ENCODE measurements at places on chromosomes 6 and 20.
A peak's percentile ranks its signal among the peaks of the same experiment; 100 is the strongest.

GRCh38 chr6:166752097-166752496, 125.0 kb upstream of the RPS6KA2 start:
- no peak for DNase-seq

DNA sequence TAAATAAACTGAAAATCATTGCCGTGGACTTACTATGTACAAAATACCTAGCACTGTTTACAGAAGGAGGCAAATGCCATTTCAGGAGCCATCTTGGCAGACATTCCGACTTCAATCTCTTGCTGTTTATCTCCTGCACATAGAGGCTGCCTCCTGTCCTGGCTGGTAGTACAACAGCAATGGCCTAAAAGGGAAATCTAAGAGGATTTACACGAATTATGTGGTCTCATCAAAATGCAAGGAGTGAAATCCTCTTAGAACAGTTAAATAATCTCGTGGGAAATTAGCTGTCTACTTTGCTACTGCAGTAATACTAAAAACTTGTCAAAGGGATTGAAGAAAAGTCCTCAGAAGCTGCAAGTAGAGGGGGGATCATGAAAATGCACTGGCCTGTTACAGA, 82.2 kb upstream of the SLC2A12 start:
- DNase-seq, result no peak

- no peak for DNase-seq
Measured at GRCh38 chr20:18845017-18845416, 31.4 kb downstream of the SCP2D1 start.

- no peak for DNase-seq
Measured at GRCh38 chr6:27290065-27290849, 21.8 kb downstream of the POM121L2 start.

DNA sequence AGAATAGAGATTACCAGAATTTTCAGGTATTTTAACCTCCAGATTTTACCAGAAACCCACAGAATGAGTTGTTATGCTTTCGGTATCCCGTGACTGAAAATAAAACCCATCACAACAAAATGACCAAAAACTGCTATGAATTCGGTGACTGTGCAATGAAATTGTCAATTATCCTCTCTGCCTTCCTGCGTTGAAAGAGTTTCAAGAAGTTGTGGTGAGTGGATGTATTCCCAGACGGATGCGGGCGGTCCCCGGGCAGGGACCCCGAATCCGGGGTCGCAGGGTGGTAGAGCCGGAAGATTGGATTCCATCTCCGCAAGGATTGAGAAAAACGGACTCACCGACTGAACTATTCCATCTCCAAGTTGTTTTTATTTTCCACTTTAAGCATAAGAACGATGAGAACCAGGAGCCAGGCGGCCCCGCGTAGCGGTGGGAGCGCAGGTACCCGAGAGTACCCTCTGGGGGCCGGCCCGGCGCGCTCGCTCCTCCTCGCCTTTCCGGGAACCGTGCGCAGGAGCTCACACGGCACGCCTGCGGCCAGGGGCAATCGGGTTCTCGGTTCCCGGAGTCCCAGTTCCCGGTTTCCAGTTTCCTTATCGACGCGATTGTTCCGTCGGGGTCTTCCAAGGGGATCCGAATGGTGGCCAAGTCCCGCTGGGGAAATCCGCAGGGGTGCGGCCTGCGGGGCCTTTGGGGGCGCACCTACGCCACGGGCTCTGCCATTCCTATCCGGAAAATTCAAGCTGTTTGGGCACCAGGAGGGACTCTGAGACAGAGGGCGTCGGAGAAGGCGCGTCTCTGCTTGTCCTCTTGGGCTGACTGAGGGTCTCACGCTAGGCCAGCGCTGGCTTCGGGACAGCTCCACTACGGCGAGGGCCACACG, 104.9 kb upstream of the PRDM1 start:
- no peak for DNase-seq

DNA sequence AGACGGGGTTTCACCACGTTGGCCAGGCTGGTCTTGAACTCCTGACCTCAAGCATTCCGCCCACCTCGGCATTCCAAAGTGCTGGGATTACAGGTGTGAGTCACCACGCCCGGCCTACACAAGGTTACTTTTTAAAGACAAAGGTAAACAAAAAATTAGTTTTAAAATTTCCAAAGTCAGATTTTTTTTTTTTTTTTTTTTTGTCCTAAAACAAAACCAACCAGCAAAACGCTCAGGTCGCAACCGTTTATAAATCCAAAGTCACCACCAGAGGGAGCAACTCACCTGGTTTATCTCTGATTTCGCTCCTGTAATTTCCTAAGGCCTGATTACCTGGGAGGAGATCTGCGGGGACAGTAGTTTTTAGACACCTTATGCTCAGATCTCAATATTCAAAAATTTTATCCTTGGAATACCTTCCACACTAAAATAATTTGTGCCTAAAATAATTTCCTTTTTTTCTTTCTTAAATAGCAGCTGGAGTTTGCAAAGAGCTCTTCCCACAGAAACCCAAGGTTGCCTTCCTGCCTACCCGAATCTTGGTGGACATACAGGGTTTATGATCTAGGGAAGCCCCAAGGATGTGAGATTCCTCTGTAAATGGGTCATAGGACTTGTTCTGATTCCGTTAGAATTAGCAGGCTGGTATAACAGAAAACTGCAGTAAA, 19.8 kb upstream of the TREM1 start:
- peak; percentile 42 for DNase-seq

DNA sequence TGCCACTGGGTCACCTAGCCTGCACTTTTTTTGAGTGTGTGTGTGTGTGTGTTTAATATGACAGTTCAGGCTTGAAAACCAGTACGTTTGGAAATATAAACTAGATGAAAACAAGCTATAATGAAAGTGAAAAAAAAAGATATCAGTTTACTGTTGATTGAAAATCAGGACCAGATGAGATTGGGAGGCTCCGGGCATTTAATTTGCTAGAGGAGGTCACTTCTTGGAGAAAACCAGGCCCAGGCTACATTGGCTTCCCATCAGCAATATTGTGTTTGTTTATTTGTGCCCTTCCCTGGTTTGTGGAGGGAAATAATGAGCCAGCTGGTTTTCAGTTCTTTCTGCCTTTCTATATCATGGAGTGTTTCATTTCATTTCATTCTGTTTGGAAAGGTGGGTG, 246.6 kb upstream of the JAG1 start:
- no peak for DNase-seq

DNA sequence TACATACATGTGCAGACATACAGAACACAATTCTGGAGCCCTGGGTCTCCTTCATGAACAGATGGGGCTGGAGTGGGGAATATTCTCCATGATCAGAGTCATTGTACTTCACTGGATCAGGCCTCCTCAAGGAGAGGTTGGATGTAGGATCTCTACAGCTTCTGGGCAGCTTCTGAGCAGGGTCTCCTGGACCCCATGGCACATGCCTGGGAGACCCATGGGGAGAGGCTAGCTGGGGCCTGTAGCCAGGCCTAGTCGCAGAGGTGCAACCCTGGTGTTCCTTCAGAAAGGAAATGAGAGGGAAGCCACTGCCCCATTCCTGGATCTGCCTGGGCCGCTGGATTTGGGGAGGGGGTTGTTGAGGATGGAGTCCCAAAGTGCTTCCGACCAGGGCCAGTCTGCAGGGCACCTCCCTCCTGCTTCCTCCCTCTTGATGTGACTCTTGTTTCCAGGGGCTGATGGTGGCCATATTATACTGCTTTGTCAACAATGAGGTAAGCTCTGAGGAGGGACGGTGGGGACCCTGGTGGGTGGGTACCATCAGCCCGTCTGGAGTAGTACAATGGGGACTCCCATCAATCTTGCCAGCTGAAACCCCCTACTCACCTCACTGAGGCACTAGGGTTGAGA, 31.8 kb downstream of the GLP1R start:
- no peak for DNase-seq

DNA sequence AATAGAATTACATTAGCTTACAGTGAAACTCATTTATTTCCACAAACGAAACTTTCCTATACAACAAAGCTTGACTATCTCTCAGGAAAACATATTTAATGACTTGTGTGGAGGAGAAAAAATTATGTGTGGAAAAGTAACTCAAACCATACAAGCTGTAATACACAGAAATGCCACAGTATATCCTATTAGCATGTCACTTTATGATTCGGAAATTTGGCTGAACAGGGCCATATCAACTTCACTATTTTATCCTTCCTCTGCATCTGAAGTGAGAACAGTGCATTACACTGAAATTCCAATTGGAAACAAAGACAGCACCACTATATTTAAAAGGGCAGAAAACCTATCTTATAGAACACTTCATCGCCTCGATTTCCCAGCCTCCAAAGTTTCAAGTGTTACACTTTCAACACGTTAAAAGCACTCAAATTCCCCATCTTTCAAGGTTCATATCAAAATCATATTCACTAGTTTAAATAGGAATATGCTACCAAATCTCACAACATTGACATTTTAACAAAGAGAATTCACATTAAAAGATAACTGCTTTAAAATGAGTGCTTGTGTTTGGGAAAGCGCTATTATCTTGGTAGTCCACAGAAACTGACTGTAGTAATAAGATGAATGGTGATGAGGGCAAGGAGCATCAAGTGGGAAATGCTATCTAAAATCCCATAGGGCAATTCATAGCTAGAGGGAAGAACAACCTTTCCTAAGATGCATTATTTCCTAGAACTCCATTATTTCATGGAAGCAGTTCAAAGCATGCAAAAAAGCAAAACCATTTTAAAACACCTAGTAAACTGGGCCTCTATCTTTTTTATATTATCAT, 1.8 kb downstream of the REV3L start:
- no peak for DNase-seq

DNA sequence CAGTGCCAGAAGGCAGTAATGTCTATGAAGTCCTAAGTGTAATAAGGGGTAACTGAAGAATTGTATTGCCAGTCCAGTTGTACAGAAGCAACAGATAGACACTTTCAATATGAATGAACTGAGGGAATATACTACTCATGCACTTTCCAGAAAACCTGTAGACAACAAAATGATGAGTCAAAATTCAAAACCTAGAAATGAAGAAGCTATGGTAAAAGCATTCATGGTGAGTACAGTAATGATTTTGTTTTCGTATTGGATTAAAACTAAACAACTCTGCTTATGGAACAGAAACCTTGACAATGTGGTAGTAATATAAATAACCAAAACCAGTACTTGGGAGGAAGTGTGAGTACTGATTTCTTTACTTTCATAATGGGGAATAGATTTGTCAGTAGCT, 35.0 kb downstream of the ARMC2 start:
- DNase-seq, result no peak

- no peak for DNase-seq
Measured at GRCh38 chr6:89387516-89388201, 24.4 kb downstream of the RRAGD start.

GRCh38 chr20:8522168-8522567, 390.1 kb downstream of the PLCB1 start:
- DNase-seq, result no peak

GRCh38 chr20:32535316-32535952, 49.7 kb downstream of the NOL4L start:
- no peak for DNase-seq

DNA sequence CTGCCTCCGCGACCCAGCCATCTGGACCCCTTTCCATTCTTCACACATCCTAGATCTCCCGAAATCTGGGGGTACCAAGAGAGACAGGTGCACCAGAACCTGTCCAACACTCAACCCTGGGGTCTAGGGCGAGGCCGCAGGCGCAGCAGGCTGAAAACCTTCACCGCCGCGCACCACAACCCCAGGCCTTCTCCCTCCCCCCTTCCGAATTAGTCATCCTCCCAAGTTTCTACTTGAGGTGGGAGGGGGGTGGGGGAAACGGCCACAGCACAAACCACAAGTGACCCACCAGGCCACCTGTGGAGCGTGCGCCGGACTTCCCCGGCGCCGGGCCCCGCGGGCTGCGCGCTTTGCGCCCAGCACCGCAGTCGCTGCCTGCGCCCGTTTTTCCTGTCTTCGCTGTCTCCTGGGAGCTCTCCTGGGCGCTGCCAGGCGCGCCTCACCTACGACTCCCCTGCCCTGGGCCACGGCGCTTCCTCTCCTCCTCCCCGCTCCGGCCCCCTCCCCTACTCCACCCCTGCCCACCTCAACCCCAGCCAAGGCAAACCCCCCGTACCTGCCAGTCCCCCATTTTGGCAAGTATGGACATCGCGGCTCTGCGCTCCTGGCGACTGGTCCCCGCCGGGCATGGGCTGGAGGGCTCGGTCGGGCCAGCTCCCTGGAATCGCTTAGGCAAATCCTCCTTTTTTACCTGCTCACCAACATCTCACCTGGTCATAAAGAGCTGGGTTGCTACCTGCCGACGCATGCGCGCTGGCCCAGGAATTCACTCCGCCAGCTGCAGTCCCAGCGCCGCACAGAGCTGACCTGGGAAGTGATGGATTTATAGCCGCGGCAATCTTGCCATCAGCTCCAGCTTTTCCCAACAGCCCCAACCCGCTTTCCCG, 4.2 kb upstream of the TFAP2A start:
- no peak for DNase-seq

DNA sequence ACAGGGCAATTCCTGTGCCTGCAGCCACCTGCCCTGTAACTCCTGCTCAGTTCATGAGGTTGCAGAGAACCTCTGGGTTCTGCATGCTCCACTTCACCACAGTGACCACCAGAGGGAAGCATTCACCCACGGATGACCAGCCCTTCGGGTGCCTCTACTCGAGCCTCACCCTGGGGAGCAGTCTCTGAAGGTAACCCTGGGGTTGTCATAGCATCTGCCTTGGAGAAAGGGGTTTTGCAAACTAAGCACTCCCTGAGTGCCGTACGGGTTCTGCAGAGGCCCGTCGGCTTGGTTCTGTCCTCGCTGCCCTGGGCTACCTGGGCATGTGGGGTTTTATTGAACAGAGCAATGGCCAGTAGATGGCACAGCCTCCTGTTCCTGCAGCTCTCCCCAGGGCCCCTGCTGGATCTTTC, 10.2 kb upstream of the CST5 start:
- DNase-seq, result peak; percentile 10

DNA sequence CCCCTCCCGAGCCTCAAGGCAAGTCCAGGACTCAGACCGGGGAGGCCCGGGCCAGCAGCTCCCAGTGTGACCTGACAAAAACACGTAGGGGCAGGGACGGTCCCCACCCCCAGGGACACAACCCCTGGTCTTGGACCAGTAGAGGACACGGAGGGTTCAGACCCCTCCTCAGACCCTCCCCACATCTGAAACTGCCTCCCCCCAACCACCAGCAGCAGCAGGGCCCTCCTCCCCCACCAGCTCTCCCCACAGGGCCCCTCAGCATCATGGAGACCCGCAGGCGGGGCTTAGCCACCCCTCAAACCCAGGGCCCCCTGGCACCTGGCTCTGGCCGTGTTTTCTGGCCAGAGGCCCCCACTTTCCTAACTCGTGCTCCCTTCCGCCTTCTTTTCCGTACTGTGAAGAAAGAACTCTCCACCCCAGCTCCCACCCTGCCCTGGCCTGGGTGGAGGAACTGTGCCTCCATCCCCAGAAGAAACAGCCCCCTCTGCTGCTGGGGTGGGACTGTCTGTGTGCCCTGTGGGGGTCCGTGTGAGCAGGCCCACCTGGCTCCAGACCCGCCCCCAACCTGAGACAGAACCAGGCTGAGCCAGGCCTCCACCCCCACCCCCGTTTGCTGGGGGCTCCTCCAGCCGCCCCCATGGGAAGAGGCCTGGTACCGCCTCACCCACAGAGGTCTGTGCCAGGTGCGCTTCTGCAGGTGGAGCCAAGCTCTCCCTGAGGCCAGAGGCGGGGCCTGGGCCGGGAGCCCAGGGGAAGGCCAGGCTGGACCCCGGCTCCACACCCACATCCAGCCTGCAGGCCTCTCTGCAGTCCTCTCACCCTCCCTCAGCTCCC, 39.0 kb upstream of the MDFI start:
- DNase-seq, result no peak
